Panc1 (cell line): ENCODE measurements at places on chromosomes 1 and 21. TPM values are rescaled to one million over a fixed set of nuclear protein-coding genes. Genes with fewer than 3 reads are reported as not detected.

The VWA5B1 gene
- not detected for total RNA-seq

The ARHGEF10L gene
- 5.9 TPM for total RNA-seq

The PRELP gene
- total RNA-seq: not detected

DNA sequence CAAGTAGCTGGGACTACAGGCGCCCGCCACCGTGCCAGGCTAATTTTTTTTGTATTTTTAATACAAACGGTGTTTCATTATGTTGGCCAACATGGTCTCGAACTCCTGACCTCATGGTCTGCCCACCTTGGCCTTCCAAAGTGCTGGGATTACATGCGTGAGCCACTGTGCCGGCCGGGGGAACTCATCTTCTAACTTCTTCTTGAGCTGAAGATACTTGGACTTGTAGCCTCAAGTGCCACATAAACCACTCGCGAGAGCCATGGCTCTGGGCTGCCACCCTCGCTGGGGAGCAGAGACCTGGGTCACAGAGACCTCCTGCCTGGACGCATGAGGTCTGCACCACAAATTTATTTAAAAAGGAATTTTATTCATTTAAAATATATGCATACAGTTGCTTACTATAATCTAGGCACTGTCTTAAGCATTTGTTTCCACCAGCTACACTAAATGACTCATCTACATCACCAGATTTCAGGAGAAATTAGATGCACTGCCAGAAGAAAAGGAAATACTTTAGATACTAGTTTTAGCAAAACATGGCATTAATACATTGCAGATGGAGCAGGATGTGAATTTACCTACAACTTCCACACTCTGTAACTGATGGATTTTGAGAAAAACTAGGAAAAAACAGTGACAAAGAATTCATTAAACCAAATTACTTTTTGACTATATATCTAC, 29.9 kb upstream of the PUM1 start:
- DNase-seq: no peak

DNA sequence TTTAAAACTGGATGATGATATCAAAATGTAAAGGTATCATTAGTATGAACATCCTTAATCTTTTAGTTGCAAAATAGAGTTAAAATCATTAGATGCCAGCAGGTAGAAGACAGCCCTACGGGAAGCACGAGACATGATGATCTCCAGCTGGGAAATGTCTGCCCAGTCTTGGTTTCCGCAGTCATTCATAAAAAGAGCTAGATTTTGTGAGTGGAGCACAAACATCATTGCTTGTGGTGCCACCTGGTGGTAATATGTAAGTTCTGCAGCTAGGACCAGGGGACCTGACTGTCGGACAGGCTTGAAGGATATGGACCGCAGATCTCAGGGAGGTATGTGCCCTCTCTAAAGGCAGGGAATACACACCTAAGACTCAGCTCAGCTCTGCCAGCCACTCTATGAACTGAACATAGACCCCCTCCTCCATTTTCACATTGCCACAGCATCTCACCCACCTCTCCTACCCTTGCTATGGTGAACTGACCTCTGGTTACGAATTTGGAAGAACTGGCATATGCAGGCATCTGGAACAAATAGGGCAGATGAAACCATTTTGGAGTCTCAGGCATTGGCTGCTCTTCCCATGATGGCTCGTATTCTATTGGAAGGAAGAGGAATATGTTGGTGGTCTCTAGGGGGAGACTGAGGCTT, 9.2 kb downstream of the FCMR start:
- peak; percentile 57 for DNase-seq

The ASAP3 gene
- 17.9 TPM for total RNA-seq

GRCh38 chr1:155651861-155652661, 36.5 kb downstream of the YY1AP1 start:
- DNase-seq: no peak

The LCE1F gene
- not detected for total RNA-seq

- DNase-seq: no peak
Observed at GRCh38 chr21:44766818-44767354, 34.7 kb downstream of the UBE2G2 start.

DNA sequence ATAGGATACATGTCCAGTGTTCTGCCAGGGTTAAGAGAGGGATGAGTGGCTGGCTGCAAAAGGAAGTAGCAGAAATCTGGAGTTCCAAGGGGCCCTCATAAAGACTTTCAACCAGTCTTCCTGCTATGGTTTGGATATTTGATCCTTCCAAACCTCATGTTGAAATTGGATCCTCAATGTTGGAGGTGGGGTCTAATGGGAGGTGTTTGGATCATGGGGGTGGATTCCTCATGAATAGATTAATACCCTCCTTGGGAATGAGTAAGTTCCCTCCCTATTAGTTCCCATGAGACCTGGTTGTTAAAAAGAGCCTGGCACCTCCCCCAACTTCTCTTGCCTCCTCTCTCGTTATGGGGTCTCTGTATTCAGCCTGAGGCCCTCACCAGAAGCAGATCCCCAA, 10.1 kb upstream of the GNG12 start:
- DNase-seq: no peak

GRCh38 chr1:30085811-30086770, 637.3 kb downstream of the MATN1 start:
- DNase-seq: no peak

The ERVH48-1 gene
- 0.05 TPM for total RNA-seq

The CD1E gene
- total RNA-seq: not detected

- no peak for DNase-seq
Observed at GRCh38 chr1:158471920-158472319, at the start of gene OR10R2. TSS of gene OR10R2 (plus strand) at chr1:158472220. CDS start at chr1:158472326, 106 bp downstream.

The CD53 gene
- 0.49 TPM for total RNA-seq
